ENCODE measurements at places on chromosomes 1 and 21. TPM values are rescaled to one million over a fixed set of nuclear protein-coding genes. Genes with fewer than 3 reads are reported as not detected.
A peak's percentile ranks its signal among the peaks of the same experiment; 100 is the strongest.

The SPATA45 gene
- total RNA-seq: not detected

DNA sequence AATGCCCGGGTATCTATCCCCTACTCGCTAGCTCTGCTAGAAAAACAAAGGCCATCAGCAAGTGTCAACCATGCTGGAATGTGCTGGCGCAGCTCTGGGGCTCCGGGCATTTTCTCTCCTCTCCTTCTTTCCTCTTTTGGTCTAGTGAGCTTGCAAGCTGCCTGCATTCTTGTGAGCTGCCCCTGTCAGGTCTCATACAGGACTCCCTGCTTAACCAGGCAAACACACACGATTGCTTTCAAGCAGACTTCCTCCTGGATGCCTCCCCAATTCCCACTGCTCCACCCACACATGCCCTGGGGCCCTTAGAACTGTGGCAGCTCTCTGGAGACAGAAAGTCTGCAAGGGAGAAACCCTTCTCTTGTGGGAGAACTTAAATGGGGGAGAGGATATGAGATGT is 35.7 kb upstream of the SUCO start:
- no peak for DNase-seq

The HAO2 gene
- total RNA-seq: not detected

GRCh38 chr1:201038186-201038876 is 14.8 kb upstream of the KIF21B start:
- DNase-seq: no peak

- no peak for DNase-seq
Measured at GRCh38 chr1:45403298-45403697, 63.1 kb upstream of the MUTYH start.

The CFAP74 gene
- not detected for total RNA-seq

DNA sequence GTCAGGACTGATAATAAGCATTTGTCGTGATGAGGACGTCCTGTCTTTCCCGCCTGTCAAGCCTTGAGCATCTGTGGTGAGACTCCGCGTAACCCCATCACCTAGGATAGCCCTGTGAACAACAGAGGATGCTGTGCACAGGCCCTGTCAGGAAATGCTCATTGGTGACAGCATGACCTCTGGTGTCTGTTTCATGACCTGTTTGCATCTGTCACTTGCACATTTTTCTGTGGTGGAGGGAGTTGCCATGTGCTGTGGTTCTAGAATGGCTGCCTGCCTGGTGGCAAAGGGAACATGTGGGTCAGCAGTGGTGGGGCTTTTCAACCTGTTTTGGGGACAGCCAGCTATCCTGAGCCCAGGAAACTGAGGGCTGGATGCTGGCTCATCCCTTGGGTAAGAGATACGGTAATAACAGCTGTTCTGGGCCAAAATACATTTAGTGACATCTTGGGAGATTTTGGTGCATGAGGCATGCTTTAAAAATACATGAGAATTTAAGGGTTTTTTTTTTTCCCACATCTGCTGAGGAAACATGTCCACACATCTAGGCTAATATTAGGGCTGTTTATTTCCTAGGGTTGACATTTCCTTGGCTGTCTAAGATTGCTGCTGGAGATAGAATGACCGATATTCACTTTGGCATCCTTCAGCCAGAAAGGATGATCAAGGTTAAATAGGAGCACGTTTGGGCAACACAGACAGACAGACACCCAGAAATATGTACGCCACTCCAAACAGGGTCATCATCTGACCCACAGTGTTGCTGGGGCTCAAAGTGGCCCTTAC is 52.9 kb downstream of the KCNC4 start:
- peak; percentile 34 for DNase-seq

The HSD3B2 gene
- not detected for total RNA-seq

GRCh38 chr1:54791880-54792522 is 9.1 kb downstream of the TTC22 start:
- DNase-seq: no peak

The IL19 gene
- total RNA-seq: not detected

The NBPF10 gene
- total RNA-seq: 1.6 TPM

GRCh38 chr1:175353066-175353465 is 160.5 kb upstream of the KIAA0040 start:
- DNase-seq: no peak

The C4BPA gene
- total RNA-seq: not detected

DNA sequence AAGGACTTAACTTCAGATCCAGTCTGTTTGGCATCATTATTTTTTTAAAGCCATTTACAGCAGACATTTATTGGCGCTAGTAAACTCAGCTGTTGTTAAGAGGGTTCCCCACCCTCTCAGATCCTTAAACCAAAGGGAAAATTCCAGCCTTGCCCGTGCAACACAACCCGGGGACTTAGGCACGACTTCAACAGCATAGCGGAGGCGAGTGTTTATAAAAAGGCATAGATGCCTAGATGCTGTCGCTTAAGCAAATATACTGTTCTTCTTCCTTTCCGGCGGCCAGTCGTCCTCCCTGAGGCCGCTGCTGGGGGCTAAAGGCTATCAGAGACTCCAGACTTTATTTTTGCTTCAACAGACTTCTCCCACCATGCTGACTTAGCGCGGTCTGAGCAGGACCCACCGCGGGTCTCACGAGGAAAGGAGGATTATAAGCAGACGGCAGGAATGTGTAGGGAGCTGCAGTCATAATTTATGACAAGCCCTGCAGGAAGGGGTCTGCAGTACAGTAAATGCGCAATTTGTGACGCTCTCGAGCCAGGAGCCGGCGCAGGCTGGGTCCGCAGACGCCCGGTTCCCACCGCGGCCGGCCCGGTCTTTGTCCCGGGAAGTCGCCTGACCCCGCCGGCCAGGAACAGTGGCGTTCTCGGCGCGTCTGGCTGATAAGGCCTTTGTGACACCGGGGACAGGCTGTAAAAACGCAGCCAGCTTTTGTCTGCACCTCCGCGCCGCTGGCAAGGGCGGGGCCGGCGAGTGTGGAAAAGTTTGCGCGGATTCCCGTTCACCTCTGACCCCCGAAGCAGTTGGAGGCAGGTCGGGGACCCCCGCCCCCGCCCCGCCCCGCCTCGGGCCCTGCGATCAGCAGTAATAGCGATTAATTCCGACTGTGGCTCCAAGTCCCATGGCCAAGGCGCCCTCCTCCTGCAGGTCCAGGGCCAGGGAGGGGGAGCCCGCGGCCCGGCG is 61.2 kb upstream of the ARHGEF16 start:
- DNase-seq: no peak

- DNase-seq: peak; percentile 51
Measured at GRCh38 chr1:203197625-203198024, 11.1 kb upstream of the CHI3L1 start.

DNA sequence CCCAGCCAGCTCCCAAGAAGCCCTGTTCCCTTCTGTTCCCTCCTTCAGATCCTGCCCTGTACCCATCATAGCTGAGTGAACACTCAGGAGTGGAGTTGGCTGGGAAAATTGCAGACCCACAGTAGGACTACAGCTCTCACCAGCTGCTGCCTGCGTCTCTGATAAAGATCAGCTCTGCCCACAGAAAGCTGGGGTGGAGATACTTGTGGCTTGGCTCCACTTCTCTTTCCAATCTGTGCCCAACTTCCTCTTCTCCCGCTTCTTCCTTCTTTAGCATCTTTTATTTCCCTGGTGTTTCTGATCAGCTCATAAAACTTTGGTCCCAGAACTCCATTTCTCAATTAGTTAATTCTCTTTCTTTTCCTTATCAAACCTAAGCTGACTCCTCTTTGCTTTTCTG is 5.5 kb upstream of the CD1A start:
- peak; percentile 9 for DNase-seq

The TNFRSF4 gene
- 4.3 TPM for total RNA-seq

- DNase-seq: no peak
Measured at GRCh38 chr1:5810553-5811270, 181.5 kb downstream of the NPHP4 start.

DNA sequence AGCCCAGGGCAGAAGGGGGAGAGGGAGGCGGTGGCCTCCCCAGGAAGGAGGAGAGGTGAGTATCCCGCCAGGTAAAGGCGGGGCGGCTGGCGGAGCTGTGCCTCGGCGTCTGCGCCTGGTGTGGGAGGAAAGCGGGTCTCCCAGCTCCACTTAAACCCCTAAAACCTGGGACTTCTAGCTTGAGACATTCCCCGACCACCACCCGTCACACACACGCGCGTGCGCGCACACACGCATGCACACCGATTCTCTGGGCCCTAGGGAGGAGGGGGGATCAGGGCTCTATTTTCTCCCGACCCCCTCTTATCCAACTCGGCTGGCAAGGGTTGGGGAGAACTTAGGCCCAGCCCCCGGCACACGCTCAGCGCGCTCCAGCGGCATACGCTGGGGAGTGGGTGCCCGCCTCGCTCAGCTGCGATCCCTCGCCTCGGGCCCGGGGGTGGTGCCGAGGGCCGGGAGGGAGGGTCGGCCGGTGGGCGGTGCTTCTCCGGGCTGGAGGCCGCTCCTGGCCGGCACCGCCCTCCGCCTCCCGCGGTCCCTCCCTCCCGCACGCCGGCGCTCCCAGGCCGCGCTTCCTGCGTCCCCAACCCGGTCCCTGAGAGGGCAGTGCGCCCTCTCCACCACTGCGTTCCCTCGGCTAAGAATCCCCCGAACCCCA is at the start of gene TMEM51:
Gene TMEM51, plus strand, starts transcription at position 564 of the 658 bp plus-strand sequence. CDS start 61,341 bp downstream, outside the sequence.
- no peak for DNase-seq

The RBP7 gene
- not detected for total RNA-seq

DNA sequence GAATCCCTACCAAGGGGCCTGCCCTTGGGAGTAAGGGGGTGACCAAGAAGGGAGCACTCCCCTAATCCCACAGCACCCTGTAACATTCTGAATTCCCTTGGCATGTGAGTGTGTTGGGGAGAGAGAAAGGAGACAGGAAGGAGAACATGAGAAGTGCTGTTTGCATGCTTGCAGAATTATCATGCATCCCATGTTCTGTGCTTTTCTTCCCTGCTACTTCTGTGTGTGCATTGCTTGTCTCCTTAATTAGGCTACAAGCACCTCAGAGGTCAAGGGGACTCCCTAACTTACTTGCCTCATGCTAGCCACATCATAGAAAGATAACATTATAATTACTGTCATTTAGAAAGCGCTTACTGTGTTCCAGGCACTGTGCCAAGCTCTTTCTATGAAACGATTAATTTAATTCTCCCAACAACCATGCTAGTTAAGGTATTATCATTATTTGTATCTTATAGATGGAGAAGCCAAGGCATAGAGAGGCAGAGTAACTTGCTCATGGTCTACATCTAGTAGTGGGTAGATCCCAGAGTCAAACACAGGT is 11.1 kb downstream of the NOS1AP start:
- DNase-seq: no peak

The OVAAL gene
- not detected for total RNA-seq

DNA sequence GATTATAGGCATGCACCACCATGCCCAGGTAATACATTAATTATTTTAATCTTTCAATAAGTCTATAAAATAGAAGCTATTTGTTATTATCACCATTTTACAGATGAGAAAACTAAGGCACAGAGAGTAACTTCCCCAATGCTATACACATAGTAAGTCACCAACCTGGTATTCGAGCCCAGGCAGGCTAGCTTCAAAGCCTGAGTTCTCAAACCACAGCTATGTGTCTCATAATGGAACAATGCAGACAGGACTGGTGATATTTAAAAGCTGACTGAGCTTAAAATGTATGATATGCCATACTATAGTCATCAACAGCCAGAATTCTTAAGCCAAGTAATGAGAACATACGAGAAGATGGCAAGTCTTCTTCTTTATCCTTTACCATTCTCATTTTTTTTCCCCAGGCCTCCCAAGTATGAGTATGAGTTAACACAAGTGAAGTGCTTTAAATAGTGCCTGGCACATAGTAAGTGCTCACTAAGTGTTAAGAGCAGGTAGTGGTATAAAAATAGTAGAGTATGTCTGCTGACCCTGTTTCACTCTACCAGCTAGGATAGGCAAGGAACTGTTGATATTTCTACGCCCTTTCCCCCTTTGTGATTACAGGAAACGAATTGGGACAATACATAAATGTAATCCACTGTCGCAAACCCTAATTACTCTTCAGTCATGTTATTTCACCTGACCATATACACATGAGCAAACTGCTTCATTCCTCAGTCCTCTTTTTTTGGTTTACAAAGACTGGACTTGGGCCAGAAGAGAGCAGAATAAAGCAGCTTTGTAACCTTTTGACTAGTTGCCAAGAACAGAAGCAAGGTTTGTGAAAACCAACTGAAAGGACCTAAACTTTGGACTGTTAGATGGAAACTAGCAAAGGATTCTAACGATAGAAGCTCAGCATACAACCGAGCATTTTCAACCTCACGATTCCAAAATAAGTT is 9.5 kb downstream of the EYA3 start:
- no peak for DNase-seq

The IGSF3 gene
- total RNA-seq: 0.27 TPM

DNA sequence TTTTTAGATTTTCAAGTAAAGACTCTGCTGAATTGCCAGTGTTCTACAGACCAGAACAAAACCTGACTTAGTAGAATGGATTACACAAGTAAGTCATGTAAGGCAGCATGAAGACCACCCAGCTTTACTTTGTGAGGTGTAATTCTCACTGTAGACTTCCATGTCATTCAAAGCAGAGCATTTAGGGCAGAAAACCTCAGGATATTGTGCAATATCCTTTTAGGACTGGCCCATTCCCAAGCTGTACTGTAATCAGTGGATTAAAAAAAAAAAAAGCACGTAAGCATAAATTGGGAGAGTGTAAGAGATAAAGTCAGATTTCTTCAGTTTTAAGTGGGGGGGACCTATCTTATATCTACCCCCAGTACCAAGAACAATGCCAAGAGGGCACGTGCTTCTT is 380.5 kb upstream of the PRMT6 start:
- DNase-seq: no peak

- DNase-seq: no peak
Measured at GRCh38 chr1:86114816-86115400, 41.7 kb downstream of the COL24A1 start.

DNA sequence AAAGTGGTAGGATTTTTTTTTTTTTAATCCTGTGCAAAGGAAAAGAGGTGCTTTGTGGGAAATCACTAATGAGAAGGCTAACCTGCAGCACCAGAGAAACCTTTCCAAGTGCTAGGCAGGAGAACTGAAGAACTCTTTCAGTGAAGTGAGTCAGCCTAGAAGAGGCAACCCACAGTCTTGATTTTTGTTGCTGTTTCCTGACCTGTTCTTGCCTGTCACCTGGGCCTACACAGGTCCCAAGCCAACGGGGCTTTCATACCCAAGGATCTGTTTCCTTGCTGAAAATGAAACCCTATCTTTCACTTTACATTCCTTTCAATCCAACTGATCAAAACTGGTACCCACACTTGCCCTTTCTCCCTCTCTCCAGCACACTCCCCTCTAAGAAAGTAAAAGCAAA is 7.1 kb upstream of the IKBKE start:
- DNase-seq: no peak

DNA sequence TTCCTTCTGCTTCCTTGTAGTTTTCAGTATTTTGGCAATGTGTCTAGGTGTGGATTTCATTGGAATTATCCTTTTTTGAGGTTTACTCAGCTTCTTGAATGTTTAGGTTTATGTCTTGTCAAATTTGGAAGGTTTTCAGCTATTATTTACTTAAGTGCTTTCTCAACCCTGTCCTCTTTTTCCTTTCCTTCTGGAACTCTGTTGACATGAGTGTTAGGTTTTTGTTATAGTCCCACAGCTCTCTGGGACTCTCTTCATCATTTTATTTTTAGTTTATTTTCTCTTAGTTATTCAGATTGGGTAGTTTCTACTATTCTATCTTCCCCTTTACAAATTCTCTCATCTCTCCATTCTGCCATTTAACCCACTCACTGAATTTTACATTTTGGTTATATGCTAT is 63.1 kb upstream of the GPR88 start:
- DNase-seq: no peak

All from hematopoietic multipotent progenitor cell (in vitro differentiated cells).